HepG2 (cell line): ENCODE measurements at places on chromosomes 7 and 10. TPM values are rescaled to one million over a fixed set of nuclear protein-coding genes. Genes with fewer than 3 reads are reported as not detected.

AUTS2 gene
- 0.38 TPM in 1 of 2 replicates, not detected in the other for total RNA-seq

COBL gene
- 3.8 and 4.4 TPM in 2 replicates for total RNA-seq

OR2A42 gene
- total RNA-seq, result not detected in 2 replicates

JAKMIP3 gene
- 0.04 and 0.11 TPM in 2 replicates for total RNA-seq

CPA5 gene
- total RNA-seq, result not detected in 2 replicates

SLC29A4 gene
- total RNA-seq, result 21.2 and 31.7 TPM in 2 replicates

C10orf53 gene
- total RNA-seq, result not detected in 2 replicates

LIPJ gene
- not detected in 2 replicates for total RNA-seq

CCDC146 gene
- total RNA-seq, result 1.2 and 2.4 TPM in 2 replicates

SPOCK2 gene
- 4.7 and 8.6 TPM in 2 replicates for total RNA-seq

PIP4K2A gene
- 22.6 and 25.7 TPM in 2 replicates for total RNA-seq

DNA sequence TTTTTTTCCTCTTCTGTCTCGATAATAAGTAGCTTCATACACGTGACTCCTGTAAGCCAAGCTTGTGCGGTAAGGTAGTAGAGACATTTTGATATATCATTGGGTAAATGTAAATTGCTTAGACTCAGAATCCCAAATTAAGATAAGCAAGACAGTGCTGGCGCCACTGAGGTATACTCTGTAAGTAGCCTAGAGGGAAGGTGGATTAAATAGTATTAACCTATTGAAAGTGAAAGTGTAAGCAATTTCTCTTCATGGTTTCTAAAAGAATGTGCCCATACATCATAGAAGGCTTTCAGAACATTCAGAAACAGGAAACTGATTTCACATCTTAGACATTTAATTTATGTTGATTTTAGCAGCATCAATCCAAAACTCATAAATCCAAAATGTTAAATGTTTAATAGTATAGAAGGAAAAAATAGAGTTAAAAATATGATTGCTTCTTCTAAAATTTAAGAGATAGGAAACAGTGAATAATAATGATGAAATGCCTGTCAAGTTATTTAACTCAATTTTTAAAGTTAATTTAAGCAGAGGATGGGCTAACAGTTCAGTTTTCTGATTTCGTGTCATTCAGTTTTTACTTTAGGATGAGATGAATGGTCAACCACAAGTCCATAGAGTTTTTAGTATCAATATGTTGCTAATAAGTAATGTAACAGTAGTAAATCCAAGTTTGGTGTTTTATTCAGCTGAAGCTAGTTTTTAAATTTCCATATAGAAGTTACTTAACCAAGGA lies 36.8 kb downstream of the LRRC72 start:
- no peak for DNase-seq

GRCh38 chr10:43252783-43253341 lies 14.0 kb downstream of the RASGEF1A start:
- no peak for DNase-seq

DNA sequence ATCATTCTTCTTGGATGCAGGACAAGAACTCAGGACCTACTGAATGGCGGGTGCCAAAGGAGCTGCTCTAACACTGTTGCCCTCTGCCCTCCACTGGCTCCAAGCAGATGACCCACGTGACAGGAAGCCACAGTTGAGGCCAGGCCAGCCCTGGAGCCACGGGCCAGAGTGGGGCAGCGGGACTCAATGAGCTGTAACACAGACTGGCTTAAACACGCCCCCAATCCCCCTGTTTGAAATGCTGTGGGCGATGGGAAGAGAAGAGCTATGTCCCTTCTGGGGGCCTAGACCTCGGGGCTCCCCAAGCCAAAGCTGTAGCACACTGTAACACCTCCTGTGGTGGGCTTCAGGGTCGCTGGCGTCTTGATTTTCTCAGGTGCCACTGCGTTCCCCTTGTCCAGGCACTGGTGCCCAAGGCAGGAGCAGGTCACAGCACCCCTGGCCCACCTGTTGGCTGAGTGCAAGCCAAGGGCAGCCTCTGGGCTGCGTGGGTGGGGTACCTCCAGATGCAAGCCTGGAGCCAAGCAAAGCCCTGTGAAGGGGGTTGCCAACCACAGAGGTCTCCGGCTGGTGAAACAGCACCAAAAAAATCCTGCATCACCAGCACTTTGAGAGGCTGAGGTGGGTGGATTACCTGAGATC lies 18.6 kb upstream of the ZMIZ2 start:
- DNase-seq, result no peak

DNA sequence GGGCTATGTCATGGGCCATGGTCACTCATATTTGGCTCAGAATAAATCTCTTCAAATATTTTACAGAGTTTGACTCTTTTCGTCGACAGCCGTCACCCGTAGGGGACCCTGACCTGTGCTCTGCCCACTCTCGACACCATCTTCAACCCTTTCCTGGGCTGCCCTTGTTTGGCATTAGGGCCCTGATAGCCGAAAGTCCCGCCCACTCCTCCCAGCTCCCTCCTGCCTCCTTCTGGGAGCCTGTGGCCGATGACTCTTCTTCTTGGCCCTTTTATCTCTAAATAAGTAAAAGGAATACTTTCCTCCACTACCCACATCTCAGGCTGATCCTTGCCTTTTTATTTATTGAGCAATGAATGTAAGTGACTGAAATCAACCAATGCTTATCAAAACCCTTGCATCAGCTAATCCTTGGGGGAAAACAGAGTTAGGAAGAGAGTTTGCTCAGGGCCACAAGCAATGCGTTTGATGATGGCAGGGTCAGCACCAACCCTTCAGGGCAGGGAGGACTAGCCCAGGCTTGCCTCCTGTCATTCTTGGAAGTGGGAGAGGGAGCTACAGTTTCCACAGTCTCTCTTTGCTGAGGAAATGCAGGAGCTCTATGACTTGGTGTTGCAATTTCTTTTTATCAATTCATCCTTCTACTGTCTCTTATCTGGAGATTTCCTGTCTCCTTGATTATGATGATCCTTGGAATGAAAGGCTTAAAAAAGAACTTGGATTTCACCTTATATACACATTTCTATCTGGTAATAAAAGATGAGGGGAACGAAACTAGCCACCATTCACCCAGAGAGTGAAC lies 218.2 kb upstream of the PODXL start:
- no peak for DNase-seq

GRCh38 chr7:47474937-47475879 lies 106.7 kb downstream of the TNS3 start:
- peak; percentile 98 for DNase-seq

- no peak for DNase-seq
Observed at GRCh38 chr7:1829111-1829510, 159.0 kb downstream of the ELFN1 start.

GRCh38 chr7:10212649-10213048 lies 761.0 kb upstream of the PHF14 start:
- no peak for DNase-seq

DNA sequence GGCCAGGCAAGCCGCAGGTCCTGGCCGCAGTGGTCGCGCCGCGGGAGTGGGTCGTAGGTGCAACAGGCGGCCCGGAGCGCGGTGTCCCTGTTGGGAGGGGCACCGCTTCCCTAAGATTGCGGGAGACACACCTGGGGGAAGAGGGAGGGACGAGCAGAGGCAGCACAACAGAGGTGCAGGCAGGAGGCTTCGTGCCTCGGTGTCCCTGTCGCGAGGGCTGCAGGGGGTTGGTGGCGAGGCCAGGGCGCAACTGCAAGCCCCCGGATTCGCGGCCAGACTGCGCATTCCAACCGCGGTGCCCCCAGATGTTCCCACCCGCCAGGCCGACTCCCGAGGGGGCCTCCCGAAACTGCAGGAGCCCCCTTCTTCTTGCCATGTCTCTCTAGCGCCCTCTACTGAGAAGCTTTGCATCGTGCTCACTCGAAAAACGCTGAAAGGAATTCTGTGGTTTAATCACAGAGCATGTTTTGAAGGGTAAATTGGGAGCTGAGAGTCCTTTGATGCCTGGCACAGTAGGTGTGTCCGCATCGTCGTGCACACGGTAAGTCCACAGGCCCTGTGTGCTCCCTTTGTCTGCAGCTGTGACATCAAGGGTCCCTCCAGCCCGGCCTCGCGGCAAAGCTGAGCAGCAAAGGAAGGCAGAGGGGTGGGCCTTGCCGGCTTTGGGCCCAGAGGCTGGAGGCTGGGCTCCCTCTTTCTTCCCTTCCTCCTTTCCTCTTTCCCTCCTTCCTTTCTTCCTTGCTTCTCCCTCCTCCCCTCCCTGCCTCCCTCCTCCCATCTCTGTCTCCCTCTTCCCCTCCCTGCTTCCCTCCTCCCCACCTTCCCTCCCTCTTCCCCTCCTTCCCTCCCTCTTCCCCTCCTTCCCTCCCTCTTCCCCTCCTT lies 6.2 kb upstream of the MBL2 start:
- peak; percentile 41 for DNase-seq

- DNase-seq, result no peak
Observed at GRCh38 chr7:40531956-40532355, 397.2 kb downstream of the SUGCT start.

DNA sequence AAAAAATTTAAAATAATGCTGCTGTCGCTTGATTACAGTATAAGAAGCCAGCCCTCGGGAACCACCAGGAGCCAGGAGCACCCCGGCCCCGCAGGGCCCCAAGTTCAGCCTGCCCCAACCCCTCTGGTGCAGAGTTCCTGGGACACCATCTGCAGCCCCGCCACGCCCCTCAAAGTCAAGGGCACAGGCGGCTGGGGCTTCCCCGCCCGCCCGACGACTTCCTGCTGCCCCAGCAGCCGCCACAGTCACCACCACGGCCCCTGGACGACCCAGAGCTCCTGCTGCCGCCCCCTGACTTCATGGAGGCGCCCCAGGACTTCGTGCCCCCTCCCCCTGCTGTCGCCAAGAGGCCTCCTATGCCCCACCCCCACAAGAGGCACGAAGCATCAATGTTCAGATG lies 103.6 kb upstream of the PDSS1 start:
- DNase-seq, result no peak

GRCh38 chr7:136637813-136638212 lies 230.6 kb upstream of the CHRM2 start:
- no peak for DNase-seq

- no peak for DNase-seq
Observed at GRCh38 chr7:79009647-79010046, 443.8 kb downstream of the MAGI2 start.
